ENCODE measurements at places on chromosomes 2 and 18. TPM values are rescaled to one million over a fixed set of nuclear protein-coding genes. Genes with fewer than 3 reads are reported as not detected.

NCK2 gene
- 106 TPM for total RNA-seq

EMILIN1 gene
- 0.24 TPM for total RNA-seq

FAHD2B gene
- total RNA-seq = 7.5 TPM

LPIN1 gene
- 17.1 TPM for total RNA-seq

SLC14A1 gene
- total RNA-seq = not detected

ACVR2A gene
- 10.7 TPM for total RNA-seq

CNTNAP5 gene
- not detected for total RNA-seq

GALNT13 gene
- 0.85 TPM for total RNA-seq

IRS1 gene
- 16.2 TPM for total RNA-seq

ARHGAP28 gene
- 0.21 TPM for total RNA-seq

IL36A gene
- 3.0 TPM for total RNA-seq

TEX44 gene
- not detected for total RNA-seq

RIT2 gene
- total RNA-seq = not detected
